Tongue (tissue), 3 donors: ENCODE measurements at places on chromosomes 4 and X.

GRCh38 chr4:120218981-120219380 is 152.3 kb upstream of the MAD2L1 start:
- no peak for DNase-seq

GRCh38 chr4:31660916-31661315 is 940.7 kb downstream of the PCDH7 start:
- no peak for DNase-seq

GRCh38 chr4:48032721-48033120 is 16.1 kb downstream of the NIPAL1 start:
- DNase-seq: no peak

- DNase-seq: peak; percentile 56
Observed at GRCh38 chr4:169315530-169316343, 45.0 kb upstream of the SH3RF1 start.

- no peak for DNase-seq
Observed at GRCh38 chrX:153409414-153410101, 1.7 kb upstream of the ZFP92 start.

GRCh38 chr4:147924604-147925412 is 192.9 kb downstream of the ARHGAP10 start:
- DNase-seq: peak; percentile 58

DNA sequence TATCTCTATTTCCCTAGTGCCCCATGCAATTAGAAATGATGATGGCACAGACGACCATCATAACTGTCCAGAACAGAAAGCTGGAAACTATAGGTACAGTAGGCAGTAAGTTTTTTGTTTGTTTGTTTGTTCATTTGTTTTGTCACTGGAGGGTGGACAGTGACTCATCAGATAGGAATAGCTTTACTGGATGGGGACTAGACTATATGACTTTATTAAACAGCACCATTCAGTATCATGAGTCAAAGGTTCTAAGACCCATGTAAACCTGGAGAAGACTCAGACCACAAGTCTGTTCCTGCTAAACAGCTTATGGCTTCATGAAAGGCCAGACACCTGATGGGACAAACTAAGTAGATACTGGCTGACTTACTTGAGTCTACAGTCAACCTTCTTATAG is 38.4 kb downstream of the PLAC1 start:
- DNase-seq: no peak
